ENCODE measurements at places on chromosomes 4 and X.

- DNase-seq = no peak
Observed at GRCh38 chr4:189096717-189097116, 844.0 kb upstream of the FRG1 start.

GRCh38 chr4:143390764-143391163, 54.1 kb downstream of the GAB1 start:
- DNase-seq = no peak

GRCh38 chr4:54572152-54572542, 85.6 kb upstream of the KIT start:
- no peak for DNase-seq

DNA sequence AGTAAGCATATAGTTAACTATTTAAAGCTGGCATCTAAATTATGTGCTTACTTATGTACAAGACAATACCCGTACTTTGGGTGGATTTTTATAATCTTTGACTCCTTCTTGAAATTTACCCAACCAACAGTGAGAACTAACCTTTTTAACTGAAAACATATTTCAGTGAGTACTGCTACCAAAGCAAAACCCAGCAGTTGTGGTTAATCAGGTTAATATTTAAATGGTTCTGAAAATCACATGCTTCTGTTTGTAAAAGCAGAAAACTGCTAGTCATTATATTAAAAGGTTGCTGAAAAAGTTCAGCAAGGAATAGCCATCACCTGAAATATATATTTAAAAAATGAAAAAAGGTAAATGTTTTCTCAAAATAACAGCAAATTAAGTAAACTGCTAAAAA, 20.0 kb downstream of the UBE2D3 start:
- no peak for DNase-seq

- no peak for DNase-seq
Observed at GRCh38 chrX:146863566-146863965, 49.0 kb upstream of the CXorf51A start.

GRCh38 chrX:150465881-150466775, 102.3 kb upstream of the MTM1 start:
- DNase-seq = no peak

GRCh38 chr4:165592386-165592785, 213.6 kb downstream of the CPE start:
- no peak for DNase-seq

DNA sequence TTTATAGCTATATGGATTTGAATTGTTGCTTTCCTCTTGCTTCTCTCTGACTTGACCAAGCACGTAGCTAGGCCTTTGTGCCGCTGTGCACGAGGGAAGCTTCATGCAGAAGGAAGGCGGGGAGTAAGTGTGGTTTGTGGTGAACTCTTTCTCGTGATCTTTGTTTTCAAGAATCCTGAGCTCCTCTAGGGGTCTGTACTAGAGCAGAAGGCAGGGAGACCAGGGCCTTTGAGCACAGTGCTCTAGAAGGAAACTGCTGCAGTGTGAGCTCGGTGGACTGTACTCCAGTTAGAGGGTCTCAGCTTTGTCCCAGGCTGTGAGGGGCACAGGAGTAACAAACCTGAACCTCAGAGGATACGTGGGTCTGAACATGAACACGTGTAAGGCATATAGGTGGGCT, 49.0 kb downstream of the AGA start:
- no peak for DNase-seq

DNA sequence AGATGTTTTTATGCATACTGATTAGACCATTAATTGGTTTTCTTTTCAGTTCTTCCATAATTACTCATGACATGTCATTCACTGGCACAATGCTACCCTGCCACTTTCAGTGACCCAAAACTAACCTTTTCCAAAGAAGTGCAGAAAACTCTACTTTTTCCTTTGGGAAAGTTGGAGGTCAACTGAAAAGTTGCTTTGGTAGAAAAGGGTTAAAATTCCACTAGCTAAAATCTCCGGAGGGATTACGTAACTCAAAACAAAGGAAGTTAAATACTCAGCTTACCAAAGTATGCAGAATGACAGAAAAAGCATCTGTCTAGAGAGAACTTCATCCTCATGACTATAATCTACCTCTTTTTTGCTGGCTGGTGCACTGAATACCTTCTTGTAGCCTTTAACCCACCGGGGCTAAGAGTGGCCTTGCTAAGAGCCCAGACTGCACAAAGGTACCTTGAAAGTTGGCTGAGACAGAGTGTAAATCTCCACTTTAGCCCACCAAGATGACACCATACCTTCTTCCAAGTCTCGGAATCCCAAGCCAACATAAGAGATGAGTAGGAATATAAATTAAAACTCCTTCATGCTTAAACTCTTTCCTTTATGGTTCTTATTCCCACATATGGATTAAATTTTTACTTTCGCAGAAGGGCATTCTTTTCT, 1099.5 kb upstream of the INTU start:
- no peak for DNase-seq

GRCh38 chr4:147533331-147533730, 52.4 kb downstream of the EDNRA start:
- DNase-seq = no peak

- no peak for DNase-seq
Observed at GRCh38 chr4:80239480-80240150, 26.8 kb upstream of the FGF5 start.

DNA sequence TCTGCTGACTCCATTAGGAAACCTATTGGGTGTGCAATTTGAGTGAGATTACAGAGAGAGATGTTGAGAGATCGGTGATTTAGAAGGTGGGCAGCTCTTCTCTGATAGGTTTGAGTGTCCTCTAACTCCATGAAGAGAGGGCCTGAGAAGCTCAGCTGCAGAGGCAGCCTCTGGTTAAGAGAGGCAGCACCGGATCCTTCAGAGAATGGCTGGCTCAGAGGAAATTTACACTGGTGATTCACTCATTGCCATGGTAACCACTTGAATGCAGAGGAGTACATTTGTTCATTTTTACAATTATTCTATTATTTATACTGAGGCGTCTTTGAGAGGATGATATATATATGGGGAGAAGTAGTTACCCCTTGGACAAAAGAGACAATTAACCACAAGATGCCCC, 171.7 kb downstream of the PDGFRA start:
- no peak for DNase-seq

DNA sequence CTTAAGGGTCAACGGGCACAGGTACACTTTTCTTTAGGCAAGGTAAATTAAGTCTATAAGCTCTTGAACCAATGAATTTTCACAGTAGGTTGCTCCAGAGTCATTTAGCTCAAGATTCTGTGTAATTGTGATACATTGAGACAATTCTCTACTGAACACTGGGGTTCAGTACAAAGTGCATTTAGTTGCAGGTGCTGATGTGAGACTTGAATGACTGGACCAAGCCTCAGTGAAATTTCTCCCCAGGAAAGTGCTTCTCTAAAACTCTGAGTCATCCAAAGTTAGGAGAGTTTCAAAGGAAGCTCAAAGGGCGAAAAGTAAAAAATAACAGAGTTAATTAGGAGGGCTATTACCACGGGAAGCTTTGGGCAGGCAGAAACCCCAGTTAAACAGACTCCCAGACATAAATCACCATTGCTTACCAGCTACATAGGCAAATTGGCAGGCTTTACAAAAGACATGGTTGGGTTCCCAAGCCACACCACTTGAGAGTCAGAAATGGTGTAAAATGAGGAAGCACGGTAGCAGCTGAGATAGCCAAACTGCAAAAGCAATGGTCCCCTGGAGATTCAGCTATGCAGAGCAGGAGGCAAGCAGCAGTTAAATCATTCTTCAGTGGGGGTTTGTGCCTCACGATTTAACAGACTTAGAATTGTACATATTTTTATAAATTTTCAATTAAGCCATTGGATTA, 202.6 kb downstream of the PCDH19 start:
- DNase-seq = no peak

- no peak for DNase-seq
Observed at GRCh38 chr4:148704291-148704690, 262.1 kb upstream of the NR3C2 start.

- DNase-seq = no peak
Observed at GRCh38 chr4:76802236-76803021, 95.5 kb downstream of the SOWAHB start.

DNA sequence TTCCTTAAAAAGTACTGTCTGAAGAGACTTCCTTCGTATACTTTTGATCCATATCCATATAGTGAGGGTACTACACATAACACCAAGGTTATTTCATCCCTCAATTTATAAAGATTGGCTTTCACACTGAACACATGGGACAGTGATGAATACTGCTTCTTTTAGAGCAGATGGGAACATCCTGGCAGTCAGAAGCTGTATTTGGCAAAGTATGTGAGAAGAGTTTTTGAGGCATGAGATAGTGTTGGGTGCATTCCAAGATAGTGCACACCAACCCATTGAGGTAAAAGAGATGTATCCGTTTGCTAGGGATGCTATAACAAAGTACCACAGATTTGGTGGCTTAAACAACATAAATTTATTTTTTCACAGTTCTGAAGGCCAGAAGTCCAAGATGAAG, 141.1 kb downstream of the MOSPD2 start:
- no peak for DNase-seq

GRCh38 chr4:90845777-90846176, 718.6 kb downstream of the CCSER1 start:
- no peak for DNase-seq

GRCh38 chr4:180766944-180767729, 1476.1 kb upstream of the TENM3 start:
- no peak for DNase-seq

DNA sequence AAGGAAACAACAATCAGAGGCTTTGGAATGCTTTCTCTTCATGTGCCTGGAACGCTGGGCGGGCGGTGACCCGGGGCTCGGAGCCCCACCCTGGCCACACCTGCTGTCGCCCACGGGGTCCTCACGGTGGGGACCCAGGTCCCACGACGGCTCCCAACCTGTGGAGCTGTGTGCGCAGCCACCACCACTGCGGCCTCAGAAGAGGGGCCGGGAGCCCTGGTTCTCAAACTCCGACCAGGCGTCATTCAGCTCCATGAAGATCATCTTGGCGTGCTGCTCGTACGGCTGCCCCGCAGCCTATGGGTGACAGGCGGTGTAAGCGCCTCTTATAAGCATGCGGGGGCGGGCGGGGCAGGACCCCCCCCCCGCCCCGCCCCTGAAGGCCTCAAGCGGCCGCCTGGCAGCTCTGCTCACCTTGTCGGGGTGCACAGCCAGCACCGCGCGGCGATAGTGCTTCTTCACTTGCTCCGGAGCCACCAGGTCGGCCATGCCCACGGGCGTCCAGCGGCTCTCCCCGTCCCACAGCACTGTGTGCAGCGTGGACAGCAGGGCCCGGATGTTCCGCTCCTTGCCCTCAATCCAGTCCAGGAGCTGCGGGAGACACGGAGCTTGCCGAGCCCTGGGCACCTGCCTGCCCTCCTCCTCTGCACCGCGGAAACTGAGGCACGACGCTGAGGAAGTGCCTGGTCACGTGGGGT, 23.7 kb upstream of the CPLX1 start:
- DNase-seq = no peak

- no peak for DNase-seq
Observed at GRCh38 chr4:38939165-38939564, 71.6 kb downstream of the FAM114A1 start.

- DNase-seq = no peak
Observed at GRCh38 chrX:23821847-23822246, 38.9 kb downstream of the SAT1 start.

DNA sequence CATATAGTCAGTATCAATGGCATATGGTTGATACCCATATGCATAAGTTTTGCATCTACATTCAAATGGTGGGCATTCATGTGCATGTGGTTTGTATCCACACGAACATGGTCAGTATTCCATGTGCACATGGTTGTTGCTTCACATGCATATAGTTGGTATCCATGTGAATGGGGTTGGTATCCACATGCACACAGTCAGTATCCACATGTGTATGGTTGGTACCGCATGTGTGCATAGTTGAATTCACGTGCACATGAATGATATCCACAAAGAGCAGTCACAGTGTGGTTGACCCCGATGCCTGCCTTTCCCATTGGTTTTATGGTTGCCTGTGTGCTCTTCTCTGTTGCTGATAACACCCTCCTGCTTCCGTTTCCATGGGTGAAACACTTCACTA, 427.9 kb downstream of the STIM2 start:
- DNase-seq = no peak

GRCh38 chr4:21139327-21139726, 439.1 kb downstream of the PACRGL start:
- DNase-seq = no peak

- peak; percentile 1 for DNase-seq
Observed at GRCh38 chr4:105709081-105709450, 482 bp downstream of the GSTCD start.

DNA sequence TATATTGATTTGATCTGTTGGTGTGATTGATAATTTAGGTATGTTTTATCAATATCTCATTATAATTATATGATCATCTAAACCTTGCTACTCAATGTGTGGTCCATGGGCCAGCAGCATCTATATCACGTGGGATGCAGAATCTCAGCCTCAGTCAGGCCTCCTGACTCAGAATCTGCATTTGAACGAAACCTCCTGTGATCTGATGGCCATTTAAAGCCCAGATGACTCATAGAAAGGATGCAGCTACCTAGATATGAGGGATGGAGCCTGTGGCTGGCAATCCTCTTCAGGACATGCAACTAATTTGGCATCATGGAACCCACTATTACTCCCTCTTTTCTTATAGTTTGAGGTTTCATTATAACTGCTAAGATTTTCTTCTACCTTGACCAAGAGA, 11.3 kb upstream of the CHRNA9 start:
- no peak for DNase-seq

DNA sequence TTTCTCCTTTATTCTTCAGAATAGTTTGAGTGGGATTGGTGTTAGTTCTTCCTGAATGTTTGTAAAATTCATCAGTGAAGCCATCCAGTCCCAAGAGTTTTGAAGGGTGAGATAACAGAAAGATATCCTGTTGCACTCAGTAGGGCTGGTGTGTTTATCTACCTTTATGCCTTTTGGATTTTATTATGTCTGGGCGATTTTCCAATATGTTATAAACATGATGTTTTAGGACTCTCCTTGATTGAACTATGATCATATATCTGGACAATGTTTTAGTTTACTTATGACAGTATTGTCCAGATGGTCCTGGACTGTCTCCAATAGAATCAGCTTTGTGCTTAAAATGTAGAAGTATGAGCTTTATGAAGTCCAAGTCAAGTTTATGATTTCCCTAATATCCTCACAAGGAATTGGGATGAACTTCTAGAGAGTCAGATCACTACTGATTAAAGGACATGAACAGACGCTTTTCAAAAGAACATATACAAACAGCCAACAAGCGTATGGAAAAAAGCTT, 77.6 kb upstream of the ITM2A start:
- no peak for DNase-seq

DNA sequence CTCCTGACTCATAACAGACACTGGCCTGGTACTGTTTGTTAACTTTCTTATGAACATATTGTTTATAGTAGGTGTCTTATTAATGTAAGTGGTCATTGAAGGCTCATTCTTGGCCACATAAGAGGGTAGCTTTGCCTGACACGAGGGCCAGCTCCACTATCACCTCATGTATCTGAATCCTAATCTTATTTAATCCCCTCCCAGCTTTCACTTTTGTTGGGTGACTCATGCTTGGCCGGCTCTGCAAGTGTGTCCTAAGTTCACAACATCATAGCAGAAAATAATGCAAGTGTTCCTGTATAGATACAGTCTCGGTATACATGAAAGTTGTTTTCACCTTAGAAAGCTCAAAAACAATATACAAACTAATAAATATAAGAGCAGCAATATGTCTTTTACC, 283.8 kb downstream of the IQCM start:
- DNase-seq = no peak

Measured in activated CD4-positive, alpha-beta T cell treated with anti-CD3 and anti-CD28 coated beads for 4 hours (primary cell).